Breast epithelium (tissue), 4 donors: ENCODE measurements at places on chromosomes 7 and 10. TPM values are rescaled to one million over a fixed set of nuclear protein-coding genes. Genes with fewer than 3 reads are reported as not detected.

GRCh38 chr10:65548001-65548400, 1377.8 kb upstream of the LRRTM3 start:
- no peak for DNase-seq

DNA sequence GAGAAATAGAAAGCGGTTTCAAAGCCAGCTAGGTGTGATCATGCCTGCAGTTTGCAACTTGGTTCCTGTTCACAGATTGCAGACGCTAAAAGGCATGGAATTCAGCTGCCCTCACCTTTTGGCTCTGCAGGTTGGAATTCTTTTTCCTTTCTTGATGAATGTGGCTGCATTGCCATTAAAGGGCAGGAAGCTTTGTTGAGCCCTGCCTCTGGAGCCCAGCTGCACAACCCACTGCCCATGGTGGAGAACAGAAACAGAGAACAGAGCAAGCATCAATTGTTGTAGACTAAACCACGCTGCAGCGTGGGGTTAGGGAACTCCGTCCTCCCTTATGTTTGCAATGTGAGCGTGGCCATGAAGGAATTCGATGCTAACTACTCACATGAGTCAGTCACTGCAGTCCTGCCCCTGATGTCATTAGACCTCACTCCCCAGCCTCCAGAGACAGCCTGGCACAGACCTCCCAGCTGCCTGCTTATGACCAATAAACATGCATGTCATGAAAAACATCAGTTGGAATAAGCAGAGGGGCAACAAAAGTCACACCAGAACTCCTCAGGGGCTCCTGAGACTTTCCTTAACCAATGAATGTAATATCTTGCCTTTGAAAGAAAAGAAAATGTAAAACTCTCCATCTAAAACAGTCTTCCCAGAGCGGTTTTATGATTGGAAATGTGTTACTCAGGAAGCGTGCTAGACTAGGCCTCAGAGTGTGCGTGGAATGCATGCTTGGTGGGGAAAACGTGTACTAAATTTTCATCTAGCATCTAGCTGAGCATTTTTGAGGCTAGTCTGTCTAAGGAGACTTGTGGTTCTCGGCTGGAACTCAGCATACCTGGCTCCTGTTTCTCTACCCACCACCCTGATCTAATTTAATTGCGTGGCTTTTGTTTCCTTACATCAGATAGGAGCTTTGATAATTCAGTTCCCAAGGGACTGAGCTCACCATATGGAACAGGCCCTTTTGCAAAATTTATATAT, 232.2 kb downstream of the KIAA1217 start:
- no peak for DNase-seq

Gene AGR2
- 156 TPM for total RNA-seq

DNA sequence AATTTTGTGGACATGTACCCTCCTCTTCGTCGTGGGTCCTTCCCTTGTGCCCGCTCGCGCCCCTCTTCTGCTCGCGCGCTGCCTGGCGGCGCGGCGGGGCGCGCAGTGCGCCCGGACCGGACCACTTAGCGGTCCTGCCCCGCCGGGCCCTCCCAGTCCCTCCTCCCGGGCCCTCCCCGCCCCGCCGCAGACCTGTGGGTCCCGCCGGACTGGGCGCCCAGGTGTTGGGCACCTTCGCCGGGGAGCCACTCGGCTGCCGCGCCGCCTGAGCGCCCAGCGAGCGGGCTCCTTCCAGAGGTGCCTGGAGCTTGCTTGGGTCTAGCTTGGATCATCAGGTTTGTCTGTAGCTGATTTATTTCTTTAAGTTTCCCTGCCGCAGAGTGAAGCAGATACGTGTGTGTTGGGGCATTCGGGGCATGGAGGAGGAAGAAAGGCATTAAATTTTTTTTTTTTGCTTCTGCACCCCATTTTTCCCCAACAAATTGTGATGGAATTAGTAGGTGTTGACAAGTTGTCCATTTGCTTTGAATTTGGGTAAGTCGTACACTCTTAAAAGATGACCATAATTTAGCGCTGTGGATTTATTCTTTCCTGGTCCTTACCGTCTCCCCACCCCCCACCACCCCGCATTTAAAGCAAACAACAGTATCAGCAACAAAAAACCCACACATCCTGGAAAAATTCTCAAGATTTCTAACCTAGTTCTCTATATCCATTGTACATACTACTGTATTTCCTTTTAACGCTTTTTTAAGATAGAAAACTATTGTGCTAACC, 905 bp downstream of the C1GALT1 start:
- DNase-seq: peak; percentile 48

Gene IQCE
- total RNA-seq: 13.4 TPM

Gene TPST1
- total RNA-seq: 34.4 TPM

Gene CDC123
- total RNA-seq: 86.7 TPM

- no peak for DNase-seq
Observed at GRCh38 chr7:20964281-20964918, 177.7 kb upstream of the SP8 start.

GRCh38 chr7:157537056-157537455, 200.3 kb downstream of the DNAJB6 start:
- no peak for DNase-seq

- no peak for DNase-seq
Observed at GRCh38 chr7:36600869-36601530, 123.3 kb downstream of the AOAH start.

Gene ASIC3
- 1.3 TPM for total RNA-seq

Gene FZD1
- total RNA-seq: 36.1 TPM

GRCh38 chr10:132519382-132520176, 18.0 kb upstream of the INPP5A start:
- no peak for DNase-seq

DNA sequence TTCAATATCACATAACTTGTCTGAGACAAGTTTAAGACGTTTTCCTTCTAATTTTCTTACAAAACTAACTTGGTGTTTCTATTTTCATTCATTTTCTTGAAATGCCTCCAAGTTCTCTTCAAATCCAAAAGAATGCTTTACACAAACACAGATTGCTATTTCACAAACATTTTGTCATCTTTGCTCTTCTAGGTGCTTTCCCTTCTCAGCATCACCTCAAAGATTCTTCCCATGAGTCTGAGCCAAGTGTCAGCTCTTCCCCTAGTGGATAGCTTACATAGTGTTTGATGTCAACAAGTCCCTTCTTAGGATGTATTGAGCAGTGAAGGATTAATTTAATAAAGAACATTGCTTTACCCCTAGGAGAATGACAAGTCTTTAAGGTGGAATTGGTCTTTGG, 38.1 kb upstream of the SEMA3A start:
- no peak for DNase-seq

- DNase-seq: no peak
Observed at GRCh38 chr7:154698726-154699291, 304.1 kb downstream of the PAXIP1 start.

GRCh38 chr7:142855114-142855743, 353 bp downstream of the EPHB6 start:
- no peak for DNase-seq

DNA sequence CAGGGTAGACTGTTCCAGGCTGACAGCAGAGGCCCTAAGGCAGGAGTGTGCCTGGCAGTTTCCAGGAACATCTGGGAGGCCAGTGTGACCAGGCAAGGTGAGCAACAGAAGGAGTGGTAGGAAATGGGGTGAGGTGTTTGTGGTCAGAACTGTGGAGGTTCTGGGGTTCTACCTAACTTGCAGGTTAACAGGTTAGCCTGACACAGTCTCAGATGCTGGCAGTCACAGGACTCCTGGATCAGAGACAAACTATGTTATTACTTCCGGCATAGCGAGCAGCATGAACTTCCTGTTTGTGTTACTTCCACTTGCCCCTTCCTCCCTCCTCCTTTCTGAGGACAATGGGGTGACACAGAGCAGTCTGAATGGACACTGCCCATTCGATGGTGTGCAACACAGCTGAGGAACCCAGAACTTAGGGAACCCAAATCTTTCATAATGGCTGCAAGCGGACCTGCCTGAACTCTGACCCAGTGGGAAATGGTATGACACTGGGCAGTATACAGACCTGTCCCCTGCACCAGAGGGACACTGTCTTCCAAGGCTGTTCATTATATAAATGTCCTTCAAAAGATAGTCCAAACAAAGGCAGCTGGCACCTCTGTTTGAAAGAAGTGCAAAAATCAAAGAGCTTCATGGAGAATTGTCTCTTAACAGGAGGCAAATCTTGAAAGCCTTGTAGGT, 3.9 kb upstream of the SAR1A start:
- no peak for DNase-seq
